ENCODE measurements at places on chromosomes 2 and 18. TPM values are rescaled to one million over a fixed set of nuclear protein-coding genes. Genes with fewer than 3 reads are reported as not detected.

DNA sequence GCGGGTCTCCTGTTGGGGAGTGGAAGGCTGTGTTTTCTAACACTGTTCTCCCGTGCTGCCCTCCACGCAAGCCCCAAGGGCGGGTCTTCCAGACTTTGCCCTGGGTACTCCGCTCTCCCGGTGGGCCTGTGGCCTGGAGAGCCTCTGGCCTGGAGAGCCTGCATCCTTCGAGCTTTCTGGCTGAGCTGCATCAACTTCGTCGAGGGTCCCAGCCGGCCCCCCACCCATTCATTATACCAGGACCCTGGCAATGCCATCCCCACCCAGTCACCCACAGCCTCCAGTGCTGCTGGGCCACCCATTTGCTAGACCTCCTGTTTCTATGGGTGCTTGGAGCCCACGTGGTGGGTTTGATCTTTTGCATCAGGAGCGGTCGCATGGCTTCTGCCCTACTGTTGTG is 102.2 kb downstream of the PTGR3 start:
- no peak for DNase-seq

- DNase-seq: no peak
Observed at GRCh38 chr2:142065156-142065555, 65.7 kb downstream of the LRP1B start.

DNA sequence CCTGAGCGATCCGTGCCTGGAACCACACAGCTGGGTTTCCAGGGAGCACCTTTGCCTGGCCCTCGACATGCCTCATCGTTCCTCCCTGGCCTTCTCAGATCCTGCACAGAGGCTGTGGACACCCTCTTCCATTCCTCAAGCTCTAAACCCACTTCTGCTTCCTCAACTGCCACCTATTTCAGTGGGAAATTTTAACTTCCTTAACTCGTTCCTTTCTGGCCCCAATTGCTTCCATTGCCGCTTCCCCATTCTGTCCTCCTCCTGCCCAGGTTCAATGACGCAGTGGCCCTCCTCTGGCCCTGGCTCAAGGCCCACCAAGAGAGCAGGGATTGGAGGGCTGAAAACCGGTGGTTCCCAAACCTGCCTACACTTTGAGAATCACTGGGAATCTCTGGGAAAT is 4.8 kb upstream of the B3GNT7 start:
- DNase-seq: no peak

CTLA4 gene
- 0.19 TPM for total RNA-seq

DNA sequence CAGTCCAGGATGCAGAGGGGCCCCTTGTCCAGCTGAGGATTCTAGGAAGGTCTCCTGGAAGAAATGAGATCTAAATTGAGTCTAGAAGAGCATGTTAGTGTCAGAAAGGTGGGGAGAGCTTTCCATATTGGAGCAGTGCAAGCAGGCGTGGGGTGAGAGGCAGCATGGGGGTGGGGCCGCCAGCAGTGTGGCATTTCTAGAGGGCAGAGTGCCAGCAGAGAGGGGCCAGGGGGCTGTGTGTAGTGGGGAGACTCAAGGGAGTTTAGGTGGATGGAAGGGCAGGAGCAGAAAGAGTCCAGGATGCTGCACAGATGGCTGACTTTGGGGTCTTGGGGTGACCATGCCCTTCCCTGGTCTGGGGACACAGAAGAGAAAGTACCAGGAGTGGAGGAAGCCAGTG is 2.1 kb downstream of the VIL1 start:
- DNase-seq: peak; percentile 18

DNA sequence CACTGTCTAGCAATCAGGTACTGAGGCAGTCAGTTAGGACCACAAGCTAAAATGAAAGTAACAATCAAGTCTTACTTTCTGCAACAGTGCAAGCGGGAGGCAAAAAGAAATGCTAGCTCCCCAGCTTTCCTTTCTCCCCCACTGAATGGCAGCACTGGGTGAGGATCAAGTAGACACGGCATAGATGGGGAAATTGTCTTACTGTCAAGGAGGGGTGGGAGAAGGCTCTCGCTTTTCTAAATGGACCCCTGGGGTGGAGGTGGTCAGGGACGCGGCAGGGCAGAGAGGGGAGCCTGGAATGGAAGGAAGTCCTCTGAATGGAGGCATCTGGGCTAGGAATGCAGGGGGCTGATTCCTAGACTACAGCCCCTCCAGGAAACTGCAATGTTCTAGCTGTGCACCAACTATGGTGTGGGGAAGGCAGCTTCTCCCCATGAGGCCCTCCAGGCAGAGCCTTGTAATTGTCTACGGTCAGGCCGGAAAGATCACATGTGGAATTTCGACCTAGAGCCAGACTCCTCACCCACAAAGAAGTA is 24.3 kb downstream of the METTL8 start:
- DNase-seq: no peak

DNA sequence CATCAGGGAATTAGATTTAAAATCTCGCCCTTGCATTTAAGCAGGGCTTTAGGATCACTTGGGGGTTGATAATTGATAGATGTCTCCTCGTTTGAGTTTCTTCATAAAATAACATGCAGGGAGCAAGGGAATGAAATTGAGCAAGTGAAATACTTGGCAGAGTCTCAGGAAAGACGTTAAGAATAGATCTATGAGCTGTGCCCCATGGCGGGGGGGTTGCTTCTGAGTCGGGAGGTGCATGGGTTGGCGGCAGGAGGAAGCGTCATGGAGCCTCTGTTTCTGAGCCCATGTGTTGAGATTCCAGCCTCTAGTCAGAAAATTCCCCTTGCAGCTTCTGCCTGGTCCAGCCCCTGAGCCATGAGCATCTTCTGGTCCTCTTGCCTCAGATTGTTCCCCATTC is 82.0 kb downstream of the APOB start:
- no peak for DNase-seq

DNA sequence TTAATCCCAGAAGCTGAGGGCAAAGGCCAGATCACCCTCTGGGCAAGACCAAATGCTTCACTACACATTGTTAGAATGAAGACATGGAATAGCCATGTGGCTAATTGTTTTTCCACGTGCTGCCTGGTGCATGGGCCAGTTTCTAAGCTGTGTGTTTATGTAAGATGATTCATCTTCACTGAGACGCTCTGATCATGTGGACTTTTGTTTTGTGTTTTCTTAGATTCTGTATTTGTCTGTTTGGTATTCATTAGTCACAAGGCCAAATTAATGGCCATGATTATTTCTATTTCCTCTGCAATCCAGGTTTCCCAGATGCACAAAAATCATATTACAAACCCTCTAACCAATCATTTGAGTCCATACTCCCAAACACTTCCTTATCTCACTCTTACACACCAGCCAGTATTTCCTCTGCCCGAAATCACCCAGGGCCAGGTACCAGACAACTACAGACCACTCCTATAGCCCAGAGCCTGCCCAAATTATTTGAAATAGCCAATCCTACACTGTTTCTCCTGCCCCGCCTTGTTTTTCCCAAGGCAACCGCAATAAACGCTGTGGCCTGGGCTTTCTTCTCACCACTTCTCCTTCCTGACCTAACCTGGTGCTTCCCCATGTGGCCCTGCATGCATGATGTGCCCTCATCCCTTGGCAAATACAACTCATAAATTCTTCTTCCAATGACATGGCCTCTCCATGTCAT is 94.2 kb upstream of the SP3 start:
- no peak for DNase-seq

DNA sequence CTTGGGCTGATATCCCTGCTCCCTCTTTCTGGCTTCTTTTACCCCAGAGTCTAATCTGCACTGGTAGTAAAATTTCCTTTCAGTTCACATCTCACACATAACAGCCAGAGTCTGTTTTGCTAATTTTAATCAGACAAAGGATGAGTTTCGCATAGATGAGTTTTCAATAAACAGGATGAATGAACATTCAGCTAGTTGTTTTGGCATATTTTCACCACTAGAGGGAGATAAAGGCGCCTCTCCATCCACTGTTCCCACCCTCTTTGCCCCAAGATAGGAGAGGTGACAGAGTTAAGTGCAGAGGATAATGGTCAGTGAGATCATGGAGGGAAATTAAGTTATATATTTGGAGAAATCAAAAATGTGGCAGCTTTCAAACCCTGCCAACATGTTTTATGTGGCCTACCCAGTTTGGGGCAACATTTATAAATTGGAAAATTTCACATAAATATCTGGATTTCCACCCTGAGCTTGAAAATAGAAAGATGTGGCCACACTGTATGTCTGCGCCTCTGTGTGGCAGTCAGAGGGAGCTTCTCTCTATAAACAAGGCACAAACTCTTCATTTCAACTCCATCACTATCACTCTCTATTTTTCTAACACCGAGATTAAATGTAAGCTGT is 48.5 kb upstream of the DTNA start:
- DNase-seq: no peak

PLEK gene
- 7.2 TPM for total RNA-seq

Measured in Right ventricle myocardium inferior (tissue), 1 donor.